ENCODE measurements at places on chromosomes 4 and X.

DNA sequence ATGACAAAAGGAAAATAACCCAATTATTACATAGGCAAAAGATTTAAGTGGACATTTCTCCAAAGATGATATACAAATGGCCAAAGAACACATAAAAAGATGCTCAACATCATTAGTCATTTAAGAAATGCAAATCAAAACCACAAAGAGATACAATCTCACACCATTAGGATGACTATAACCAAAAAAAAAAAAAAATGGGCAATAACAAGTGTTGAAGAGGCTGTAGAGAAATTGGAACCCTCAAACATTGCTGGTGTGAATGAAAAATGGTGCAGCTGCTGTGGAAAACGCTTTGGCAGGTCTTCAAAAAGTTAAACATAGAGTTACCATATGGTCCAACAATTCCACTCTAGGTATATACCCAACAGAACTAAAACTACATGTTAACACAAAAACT is 5.6 kb upstream of the PRDX4 start:
- no peak for DNase-seq

GRCh38 chr4:140989944-140990343 is 143.3 kb downstream of the RNF150 start:
- DNase-seq, result no peak

DNA sequence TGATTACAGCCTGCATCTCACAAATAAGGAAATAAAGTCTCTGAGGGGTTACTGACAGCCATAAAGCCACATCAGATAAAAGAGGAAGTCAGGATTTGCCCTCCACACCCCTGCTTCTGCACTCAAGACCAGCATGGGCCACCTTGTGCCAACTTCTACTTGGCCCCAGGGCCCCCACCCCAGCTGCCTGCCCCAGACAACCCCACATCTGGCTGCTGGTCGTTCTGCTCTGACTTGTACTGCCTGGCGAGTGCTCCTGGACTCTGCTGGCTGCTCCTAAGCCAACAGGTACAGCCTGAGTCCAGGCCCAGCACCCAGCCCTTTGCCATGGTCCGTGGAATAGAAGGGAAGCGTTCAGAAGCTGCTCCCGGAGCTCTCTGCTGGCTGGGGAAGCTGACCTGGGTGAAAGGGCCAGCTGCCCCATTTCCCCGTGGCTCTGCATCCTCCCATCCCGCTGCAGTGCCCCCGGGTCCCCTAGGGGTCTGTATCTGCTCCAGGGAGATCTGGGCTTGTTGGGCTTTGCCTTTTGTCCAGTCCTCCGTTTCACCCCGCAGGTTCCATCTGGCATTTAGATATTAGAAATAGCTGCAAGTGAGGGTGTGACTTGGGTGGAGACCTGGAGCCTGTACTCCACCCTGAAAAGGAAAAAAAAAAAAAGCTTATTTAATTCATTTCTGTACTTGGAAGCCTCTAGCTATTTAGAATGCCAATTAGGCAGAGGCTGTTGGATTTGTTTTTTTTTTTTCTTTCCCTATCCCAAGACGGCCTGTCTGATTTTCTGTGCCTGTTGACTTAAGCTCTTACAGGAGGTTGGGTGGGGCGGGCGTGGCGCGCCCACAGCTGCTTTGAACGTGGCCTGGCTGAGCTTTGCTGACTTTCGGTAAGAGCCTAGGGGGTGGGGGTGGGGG is 194.7 kb downstream of the PTTG2 start:
- no peak for DNase-seq

DNA sequence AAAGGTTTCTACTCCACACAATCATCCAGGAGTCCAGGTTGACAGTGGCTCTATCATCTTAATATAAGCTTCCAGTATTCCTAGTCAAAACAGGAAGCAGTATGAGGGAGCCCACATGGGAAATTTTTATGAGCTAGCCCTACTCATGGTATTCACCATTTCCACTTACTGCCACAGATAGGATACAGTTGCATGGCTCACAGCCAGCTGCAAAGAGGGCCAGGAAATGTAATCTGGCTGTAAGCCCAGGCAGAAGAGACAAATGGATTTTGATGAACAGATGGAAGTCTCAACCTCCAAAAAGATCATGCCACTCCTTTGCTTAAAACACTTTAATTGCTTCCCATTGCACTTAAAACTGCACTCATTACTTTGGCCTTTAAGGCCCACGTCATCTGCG is 150.6 kb downstream of the ADAMTS3 start:
- DNase-seq, result no peak

DNA sequence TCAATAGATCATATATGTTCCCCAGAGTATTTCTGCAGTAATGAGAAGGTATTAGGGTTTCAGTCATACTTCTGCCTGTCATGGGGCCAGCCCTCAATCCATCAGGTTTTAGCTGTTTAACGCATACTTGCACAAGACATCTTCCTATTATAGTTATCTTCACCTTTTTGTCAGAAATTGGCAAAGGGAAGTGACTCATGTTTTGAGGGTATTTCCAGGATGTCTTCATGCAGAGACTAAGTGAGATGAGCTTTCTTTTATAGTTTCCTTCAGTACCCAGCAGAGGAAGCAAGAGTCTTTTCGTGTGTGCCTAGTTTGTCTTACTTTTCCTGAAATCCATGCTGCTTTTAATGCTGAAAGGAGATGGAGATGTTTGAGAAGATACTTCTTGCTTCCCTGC is 9.5 kb downstream of the CSTF2 start:
- peak; percentile 53 for DNase-seq

DNA sequence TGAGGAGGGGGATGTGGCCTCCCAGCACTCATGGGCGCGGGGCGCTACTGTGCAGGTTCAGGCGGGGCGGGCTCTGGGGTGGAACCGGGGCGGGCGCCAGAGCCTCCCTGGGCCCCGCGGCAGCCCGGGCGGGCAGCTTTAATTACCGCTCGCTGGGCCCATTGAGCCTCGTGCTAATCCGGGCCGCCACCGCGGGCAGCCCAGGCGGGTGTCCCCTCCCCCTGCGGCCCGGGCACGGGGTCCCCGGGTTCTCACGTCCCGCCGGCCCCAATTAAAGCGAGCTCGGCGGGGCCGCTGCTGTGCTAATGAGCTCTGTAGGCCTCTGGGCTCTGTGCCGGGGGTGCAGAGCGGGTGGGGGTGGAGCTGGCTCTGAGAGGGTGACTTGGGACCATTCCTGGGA is 22.8 kb upstream of the FGFR3 start:
- DNase-seq, result no peak

DNA sequence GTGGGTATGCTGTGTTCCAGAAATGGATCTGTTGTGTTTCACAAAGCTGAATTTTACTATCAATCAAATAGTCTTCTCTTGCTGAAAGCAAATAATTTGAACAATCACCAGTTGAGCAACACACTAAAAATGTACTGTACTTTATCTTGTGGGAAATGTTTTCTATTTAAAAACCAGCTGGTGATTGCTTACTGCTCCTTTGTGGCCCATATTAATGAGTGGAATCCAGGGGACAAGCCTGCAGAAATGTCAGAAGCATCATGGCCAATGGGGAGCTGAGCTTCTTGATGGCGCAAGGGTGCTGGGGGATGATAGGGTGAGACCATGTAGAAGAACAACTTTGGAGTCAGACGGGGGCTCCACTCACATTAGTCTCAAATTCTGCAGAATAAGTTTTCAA is 346.2 kb downstream of the ARHGAP10 start:
- no peak for DNase-seq

- no peak for DNase-seq
These were observed 76.8 kb downstream of the ENOX2 start for GRCh38 chrX:130826249-130826648.

GRCh38 chr4:59240011-59240410 is 1960.1 kb upstream of the ADGRL3 start:
- no peak for DNase-seq

DNA sequence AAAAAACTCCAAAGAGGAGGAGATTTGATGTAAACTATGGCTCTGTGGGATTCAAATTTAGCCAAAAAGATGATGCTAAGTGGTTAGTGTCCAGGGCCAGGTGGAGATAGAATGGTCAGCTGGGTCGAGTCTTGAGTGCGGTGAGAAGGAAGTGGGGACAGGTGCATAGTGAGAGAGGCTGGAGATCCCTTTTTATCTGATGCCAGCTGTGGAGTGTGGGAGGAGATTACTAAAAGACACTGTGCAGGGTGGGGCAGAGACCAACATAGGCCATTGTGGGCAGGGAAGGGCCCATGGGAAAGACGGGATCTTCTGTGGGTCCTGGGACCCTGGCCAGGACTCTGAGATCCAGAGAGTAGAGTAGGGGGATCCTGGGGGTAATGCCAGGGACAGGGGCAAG is 34.6 kb upstream of the LEF1 start:
- DNase-seq, result no peak

DNA sequence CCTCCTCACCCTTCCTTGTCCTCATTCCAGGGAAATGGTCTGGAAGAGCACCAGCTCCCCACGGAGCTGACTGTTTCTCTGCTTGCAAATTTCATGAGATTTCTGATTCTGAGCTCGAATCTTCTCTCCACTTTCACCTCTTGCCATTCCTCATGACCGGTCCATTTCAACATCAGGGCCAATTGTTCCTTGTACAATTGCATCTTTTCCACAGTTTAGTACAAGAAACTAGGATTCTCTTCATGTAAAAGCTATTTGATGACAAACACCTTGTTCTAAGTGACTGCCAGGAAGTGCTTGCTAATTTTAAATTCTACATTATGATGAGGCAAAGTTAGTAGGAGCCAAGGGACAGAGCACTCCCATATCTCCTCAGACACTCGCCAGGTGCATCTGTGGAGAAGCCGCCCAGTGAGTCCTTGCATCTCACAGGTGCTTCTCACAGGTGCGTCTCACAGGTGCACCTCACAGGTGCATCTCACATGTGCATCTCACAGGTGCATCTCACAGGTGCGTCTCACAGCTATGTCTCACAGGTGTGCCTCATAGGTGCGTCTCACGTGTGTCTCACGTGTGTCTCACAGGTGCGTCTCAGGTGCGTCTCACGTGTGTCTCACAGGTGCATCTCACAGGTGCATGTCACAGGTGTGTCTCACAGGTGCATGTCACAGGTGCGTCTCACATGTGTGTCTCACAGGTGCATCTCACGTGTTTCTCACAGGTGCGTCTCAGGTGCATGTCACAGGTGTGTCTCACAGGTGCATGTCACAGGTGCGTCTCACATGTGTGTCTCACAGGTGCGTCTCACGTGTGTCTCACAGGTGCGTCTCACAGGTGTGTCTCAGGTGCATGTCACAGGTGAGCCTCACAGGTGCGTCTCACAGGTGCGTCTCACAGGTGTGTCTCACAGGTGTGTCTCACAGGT is 3.0 kb upstream of the PDE6B start:
- DNase-seq, result no peak

GRCh38 chrX:80223982-80224579 is 196.2 kb upstream of the TENT5D start:
- no peak for DNase-seq

DNA sequence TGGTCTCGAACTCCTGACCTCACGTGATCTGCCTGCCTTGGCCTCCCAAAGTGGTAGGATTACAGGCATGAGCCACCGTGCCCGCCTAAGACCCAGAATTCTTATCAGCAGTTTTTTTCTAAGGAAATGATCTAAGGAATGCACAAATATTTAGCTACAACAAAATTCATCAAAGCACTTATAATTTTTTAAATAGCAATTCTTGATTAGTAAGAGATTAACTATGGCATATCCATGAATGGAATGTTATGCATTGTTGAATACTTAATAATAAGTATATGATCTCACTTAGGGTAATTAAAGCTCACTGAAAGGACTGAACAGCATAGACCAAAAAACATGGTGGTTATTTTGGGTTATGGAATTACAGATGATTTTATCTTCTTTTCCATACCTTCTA is 18.4 kb downstream of the CENPU start:
- no peak for DNase-seq

DNA sequence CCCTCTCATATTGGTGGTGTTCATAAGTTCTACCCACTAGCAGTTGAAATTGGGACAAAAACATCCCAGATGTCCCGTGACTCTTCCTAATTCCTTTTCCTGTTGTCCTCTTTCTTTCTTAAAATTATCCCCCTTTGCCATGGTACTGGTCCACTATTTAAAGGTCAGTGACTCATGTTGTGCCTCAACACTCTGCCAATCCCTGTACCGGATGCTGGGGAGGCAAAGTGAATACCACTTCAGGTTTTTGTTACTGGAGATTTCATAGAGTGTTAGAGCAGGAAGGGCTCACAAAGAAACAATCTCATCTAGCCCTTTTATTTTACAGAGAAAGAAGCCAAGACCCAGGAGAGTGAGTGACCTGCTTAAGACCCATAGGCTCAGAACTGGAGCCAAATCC is 24.6 kb downstream of the SEPTIN11 start:
- no peak for DNase-seq

- DNase-seq, result no peak
These were observed 31.6 kb upstream of the CLNK start for GRCh38 chr4:10716163-10716562.

- no peak for DNase-seq
These were observed 35.2 kb downstream of the GPC3 start for GRCh38 chrX:133950214-133950613.

GRCh38 chr4:183430317-183430993 is 14.0 kb upstream of the CDKN2AIP start:
- no peak for DNase-seq

GRCh38 chrX:41522671-41523070 is 75.5 kb downstream of the NYX start:
- no peak for DNase-seq

DNA sequence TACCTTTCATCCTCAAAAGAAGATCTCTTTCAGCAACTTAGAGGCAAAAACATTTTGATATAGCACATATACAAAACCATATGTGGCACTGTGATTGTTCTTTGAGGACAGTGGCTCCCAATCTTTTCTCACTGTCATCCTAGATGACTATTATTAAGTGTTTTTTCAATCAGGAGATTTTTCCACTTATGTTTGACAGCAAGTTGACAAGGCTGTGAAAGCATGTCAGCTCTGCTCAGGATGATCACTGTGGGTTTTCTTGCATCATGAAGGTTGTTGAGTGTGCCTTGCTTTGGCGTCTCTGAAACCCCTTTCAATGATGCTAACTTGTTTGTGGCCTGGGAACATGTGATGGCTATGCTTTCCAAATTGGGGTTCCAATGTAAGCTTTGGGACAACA is 20.2 kb upstream of the NSUN7 start:
- DNase-seq, result no peak

DNA sequence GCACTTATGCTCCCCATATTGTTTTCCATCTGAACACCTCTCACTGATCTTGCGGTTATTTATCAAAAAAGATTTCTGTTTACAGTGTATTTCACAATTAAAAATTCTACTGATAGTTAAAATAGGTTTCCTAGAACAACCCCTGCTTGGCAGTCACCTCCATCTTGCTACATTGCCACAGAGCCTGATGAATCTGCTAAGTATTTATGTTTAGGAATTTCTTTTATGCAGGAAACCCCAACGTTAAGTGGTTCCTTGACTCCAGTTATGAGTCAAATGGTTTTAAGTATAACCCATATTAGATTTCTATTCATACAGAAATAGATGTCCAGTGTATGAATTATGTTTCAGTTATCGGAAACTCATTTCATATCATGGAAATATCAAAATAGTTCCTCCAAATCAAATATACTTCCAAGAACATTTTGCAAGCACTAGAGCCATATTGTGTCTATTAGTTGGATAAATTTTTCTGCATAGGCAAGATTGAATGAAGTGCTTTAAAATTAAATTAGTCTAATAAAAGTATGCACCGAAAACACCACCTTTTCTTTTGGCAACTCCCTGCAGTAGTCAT is 20.6 kb downstream of the GALNT7 start:
- no peak for DNase-seq

- DNase-seq, result no peak
These were observed 12.2 kb downstream of the MGAT4D start for GRCh38 chr4:140485939-140486338.

- DNase-seq, result no peak
These were observed 159.8 kb downstream of the FAM13A start for GRCh38 chr4:88897180-88897579.

Measured in CD4-positive, alpha-beta T cell treated with Interleukin-1 beta for 1 hour (primary cell).